Activated CD4-positive, alpha-beta memory T cell treated with anti-CD3 and anti-CD28 coated beads for 36 hours (primary cell): ENCODE measurements at places on chromosomes 4 and X. TPM values are rescaled to one million over a fixed set of nuclear protein-coding genes. Genes with fewer than 3 reads are reported as not detected.

GRCh38 chrX:129323115-129323514 is 200.2 kb downstream of the SMARCA1 start:
- no peaks in the 10 kb centered on the region for H3K36me3 ChIP-seq
- H3K27ac ChIP-seq, result no peak overlapping the region
- H3K4me1 ChIP-seq, result no peaks in the 10 kb centered on the region
- DNase-seq, result no peak

GRCh38 chr4:124907881-124908280 is 195.3 kb upstream of the ANKRD50 start:
- no peaks in the 10 kb centered on the region for H3K27me3 ChIP-seq
- DNase-seq, result no peak
- no peak overlapping the region for H3K27ac ChIP-seq
- H3K4me1 ChIP-seq, result no peaks in the 10 kb centered on the region
- no peak overlapping the region for H3K4me3 ChIP-seq
- H3K36me3 ChIP-seq, result no peaks in the 10 kb centered on the region

- H3K27me3 ChIP-seq, result no peaks in the 10 kb centered on the region
- H3K4me1 ChIP-seq, result peaks cover 31% of the 10 kb centered on the region
- H3K36me3 ChIP-seq, result peaks cover 58% of the 10 kb centered on the region
- DNase-seq, result no peak
- H3K27ac ChIP-seq, result peak overlapping the region; percentile 82
These were observed 64.7 kb downstream of the TMEM156 start for GRCh38 chr4:38967260-38968095.

SYN1 gene
- 0.83 TPM for total RNA-seq

DNA sequence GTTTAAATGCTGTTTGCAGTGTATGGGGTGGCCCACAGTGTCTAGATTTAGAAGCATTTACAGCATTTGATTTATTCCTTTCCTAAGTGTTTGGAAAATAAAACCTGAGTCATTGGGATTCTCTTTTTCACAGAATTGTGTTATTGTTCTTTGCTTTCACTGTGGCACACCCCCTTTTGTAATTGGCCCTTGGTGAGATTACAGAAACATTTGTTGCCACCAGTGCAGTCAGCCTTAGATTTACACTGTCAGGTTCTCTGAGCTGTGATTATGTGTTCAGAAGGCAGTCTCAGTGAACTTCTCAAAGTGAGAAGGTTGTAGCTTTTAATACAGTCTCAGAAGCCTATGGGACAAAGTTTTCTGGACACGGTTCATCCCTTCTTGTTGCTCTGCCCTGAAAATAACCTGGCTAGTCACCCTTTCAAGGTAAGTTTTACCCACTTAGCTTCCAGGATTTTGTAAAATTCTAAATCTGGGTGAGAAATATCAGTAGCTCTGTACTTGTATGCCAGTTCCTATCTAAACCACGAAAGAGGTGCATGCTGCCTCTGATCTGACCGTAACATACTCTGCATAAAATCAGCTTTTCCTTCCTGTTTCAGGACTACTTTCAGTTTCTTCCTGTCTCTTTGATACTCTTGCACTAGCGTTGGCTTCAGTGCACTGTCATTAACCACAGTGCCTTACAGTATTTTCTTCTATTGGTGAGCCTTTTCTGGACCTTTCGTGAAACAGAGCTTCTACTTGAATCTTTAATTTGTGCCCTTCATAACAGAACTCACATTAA is 12.6 kb downstream of the RUFY3 start:
- peak overlapping the region; percentile 60 for H3K4me3 ChIP-seq
- peaks cover 32% of the 10 kb centered on the region for H3K4me1 ChIP-seq
- peak; percentile 40 for DNase-seq
- no peaks in the 10 kb centered on the region for H3K27me3 ChIP-seq
- peak overlapping the region; percentile 72 for H3K27ac ChIP-seq

- H3K4me1 ChIP-seq, result peaks cover 18% of the 10 kb centered on the region
- H3K4me3 ChIP-seq, result no peak overlapping the region
- H3K27ac ChIP-seq, result no peak overlapping the region
- no peaks in the 10 kb centered on the region for H3K36me3 ChIP-seq
- no peak for DNase-seq
- H3K27me3 ChIP-seq, result peaks cover 2% of the 10 kb centered on the region
These were observed 40.4 kb upstream of the FAM9B start for GRCh38 chrX:9074326-9074725.

DNA sequence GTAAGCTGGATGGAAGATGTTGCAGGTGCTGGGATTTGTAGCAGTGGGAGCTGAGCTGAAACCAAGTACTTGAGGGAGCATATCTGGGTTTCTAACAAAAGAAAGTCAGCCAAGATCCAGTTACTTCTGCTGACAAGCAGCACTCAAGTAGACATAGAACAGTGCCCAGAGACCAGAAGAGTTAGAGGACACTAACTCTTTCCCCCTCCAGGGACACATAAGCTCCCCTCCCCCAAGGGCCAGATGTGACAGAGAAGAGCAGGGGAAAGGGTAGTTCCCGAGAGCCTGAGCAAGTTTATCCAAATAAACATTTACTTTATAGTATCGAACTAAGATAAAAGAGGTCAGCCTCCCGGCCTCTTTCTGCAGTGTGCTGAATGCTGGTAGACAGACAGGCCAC is 12.2 kb downstream of the TRPC3 start:
- no peak for DNase-seq
- H3K27me3 ChIP-seq, result peaks cover 22% of the 10 kb centered on the region
- no peaks in the 10 kb centered on the region for H3K36me3 ChIP-seq
- H3K27ac ChIP-seq, result no peak overlapping the region
- peaks cover 13% of the 10 kb centered on the region for H3K4me1 ChIP-seq

GRCh38 chrX:24396236-24396930 is 35.9 kb downstream of the SUPT20HL1 start:
- DNase-seq, result no peak
- H3K27me3 ChIP-seq, result peaks cover 2% of the 10 kb centered on the region
- no peaks in the 10 kb centered on the region for H3K4me1 ChIP-seq
- H3K36me3 ChIP-seq, result no peaks in the 10 kb centered on the region
- no peak overlapping the region for H3K27ac ChIP-seq

CXorf49 gene
- not detected for total RNA-seq

DNA sequence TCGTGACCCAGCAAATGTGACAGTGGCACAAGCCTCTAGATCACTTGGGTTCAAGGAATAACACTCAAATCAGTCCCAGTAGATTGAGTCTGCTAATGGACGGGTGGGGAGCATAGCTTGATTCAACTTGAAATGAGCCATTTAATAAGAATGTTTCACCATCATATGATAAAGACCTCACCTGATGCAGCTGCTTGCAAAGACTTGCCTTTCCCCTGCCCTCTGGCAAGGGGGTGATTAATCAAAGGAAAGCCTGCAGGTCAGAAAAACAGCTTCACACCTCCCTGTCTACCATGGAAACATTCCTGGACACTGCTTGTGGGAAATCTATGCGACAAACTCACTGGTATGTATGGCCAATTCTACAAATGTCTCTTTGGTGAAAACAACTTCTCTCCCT is 54.5 kb downstream of the CD99L2 start:
- peaks cover 8% of the 10 kb centered on the region for H3K4me1 ChIP-seq
- H3K27ac ChIP-seq, result no peak overlapping the region
- H3K4me3 ChIP-seq, result no peak overlapping the region

GRCh38 chrX:151704041-151704663 is 8.9 kb downstream of the PRRG3 start:
- H3K27me3 ChIP-seq, result no peaks in the 10 kb centered on the region
- no peak for DNase-seq

CT55 gene
- total RNA-seq, result not detected

- no peak overlapping the region for H3K27ac ChIP-seq
- DNase-seq, result no peak
- no peaks in the 10 kb centered on the region for H3K36me3 ChIP-seq
- no peaks in the 10 kb centered on the region for H3K27me3 ChIP-seq
These were observed 129.2 kb downstream of the FHDC1 start for GRCh38 chr4:153065276-153065675.

- no peaks in the 10 kb centered on the region for H3K36me3 ChIP-seq
- H3K4me3 ChIP-seq, result no peak overlapping the region
- no peaks in the 10 kb centered on the region for H3K4me1 ChIP-seq
- DNase-seq, result no peak
- H3K27me3 ChIP-seq, result no peaks in the 10 kb centered on the region
- H3K27ac ChIP-seq, result no peak overlapping the region
These were observed 913.3 kb downstream of the PDHA2 start for GRCh38 chr4:96753216-96753615.

PLAC1 gene
- total RNA-seq, result not detected

DNA sequence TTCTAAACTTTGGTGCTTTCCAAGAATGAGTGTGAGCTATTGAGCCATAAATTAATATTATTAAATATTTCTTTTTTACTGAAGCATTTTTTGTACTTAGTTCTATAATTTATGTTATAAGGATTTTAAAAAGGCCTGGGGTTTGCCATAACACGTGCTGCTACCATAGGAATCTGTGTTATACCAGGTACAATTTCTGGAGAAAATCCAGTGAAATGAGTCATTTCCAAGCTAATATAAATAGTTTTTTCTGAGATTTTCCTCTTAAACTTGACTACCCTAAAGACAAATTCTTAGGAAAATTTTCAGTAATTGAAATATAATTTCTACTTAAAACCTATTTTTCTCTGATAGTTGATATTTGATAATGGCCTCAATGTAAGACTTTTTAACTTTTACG is 130.8 kb downstream of the TLL1 start:
- no peak overlapping the region for H3K4me3 ChIP-seq
- H3K27me3 ChIP-seq, result no peaks in the 10 kb centered on the region
- no peak overlapping the region for H3K27ac ChIP-seq
- DNase-seq, result no peak
- H3K4me1 ChIP-seq, result no peaks in the 10 kb centered on the region
- no peaks in the 10 kb centered on the region for H3K36me3 ChIP-seq

- no peak overlapping the region for H3K4me3 ChIP-seq
- no peak overlapping the region for H3K27ac ChIP-seq
These were observed 58.6 kb upstream of the ALB start for GRCh38 chr4:73345399-73345975.

CXCL11 gene
- total RNA-seq, result not detected

- H3K27ac ChIP-seq, result no peak overlapping the region
- DNase-seq, result no peak
- H3K27me3 ChIP-seq, result peaks cover 3% of the 10 kb centered on the region
- H3K36me3 ChIP-seq, result no peaks in the 10 kb centered on the region
- no peak overlapping the region for H3K4me3 ChIP-seq
- H3K4me1 ChIP-seq, result no peaks in the 10 kb centered on the region
These were observed 36.0 kb upstream of the COX7B2 start for GRCh38 chr4:46945062-46945461.

GAGE2A gene
- total RNA-seq, result not detected

- H3K27me3 ChIP-seq, result no peaks in the 10 kb centered on the region
- DNase-seq, result no peak
- no peak overlapping the region for H3K4me3 ChIP-seq
- no peaks in the 10 kb centered on the region for H3K4me1 ChIP-seq
These were observed 20.0 kb downstream of the HCCS start for GRCh38 chrX:11131146-11131545.

GRCh38 chr4:8262637-8263322 is 6.8 kb upstream of the HTRA3 start:
- no peak overlapping the region for H3K4me3 ChIP-seq
- no peaks in the 10 kb centered on the region for H3K36me3 ChIP-seq
- H3K27me3 ChIP-seq, result peaks cover 6% of the 10 kb centered on the region
- DNase-seq, result no peak

DNA sequence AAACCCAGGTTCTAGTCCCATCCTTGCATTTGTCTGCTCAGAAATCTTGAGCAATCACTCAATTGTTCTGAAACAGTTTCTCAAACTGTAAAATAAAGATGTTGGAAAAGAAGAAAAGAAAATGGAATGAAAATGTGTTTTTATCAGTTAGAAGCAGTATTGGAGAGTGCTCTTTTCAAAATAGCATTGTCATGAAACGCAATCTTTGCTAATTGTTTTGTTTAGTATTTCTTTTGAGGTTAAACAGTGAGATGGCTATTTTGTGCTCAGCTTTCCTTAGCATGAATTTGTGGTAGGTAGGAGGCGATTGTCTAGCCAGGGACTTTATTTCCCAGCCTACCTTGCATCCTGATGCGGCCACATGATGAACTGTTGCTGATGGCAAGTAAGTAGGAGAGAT is 10.6 kb upstream of the HPF1 start:
- peaks cover 2% of the 10 kb centered on the region for H3K27me3 ChIP-seq
- H3K27ac ChIP-seq, result no peak overlapping the region
- H3K4me3 ChIP-seq, result no peak overlapping the region

GRCh38 chrX:139932901-139933796 is at the start of gene ATP11C:
ATP11C (minus strand) TSS chrX:139933053; CDS start chrX:139932042, 1,011 bp downstream.
- peak; percentile 88 for DNase-seq
- peaks cover 16% of the 10 kb centered on the region for H3K4me1 ChIP-seq
- H3K4me3 ChIP-seq, result peak within 1 kb of the TSS; percentile 79
- no peaks in the 10 kb centered on the region for H3K36me3 ChIP-seq
- no peaks in the 10 kb centered on the region for H3K27me3 ChIP-seq

- H3K4me1 ChIP-seq, result no peaks in the 10 kb centered on the region
- H3K4me3 ChIP-seq, result no peak overlapping the region
- no peaks in the 10 kb centered on the region for H3K27me3 ChIP-seq
These were observed 14.5 kb upstream of the TXLNG start for GRCh38 chrX:16771483-16772398.

GRCh38 chr4:107733431-107733925 is 13.4 kb upstream of the PAPSS1 start:
- no peaks in the 10 kb centered on the region for H3K36me3 ChIP-seq
- no peaks in the 10 kb centered on the region for H3K4me1 ChIP-seq
- H3K4me3 ChIP-seq, result no peak overlapping the region
- H3K27ac ChIP-seq, result no peak overlapping the region
- no peak for DNase-seq

DNA sequence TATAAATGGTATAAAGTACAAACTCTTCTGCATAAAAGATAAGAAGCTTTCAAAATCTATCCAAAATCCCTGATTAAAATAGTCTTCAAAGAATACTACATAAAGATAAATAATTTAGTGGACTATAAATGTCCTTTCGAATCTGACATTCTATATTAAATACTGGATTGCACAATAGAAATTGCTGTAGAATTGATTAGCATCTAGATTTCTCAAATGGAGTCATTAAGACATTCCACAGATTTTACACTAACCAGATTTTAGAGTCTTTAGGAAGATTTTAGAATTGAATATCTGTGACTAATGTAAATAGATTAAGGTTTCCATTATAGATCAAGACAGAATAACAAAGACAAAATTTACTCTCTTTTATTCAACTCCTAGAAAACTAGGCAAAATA is 663.9 kb downstream of the STPG2 start:
- no peaks in the 10 kb centered on the region for H3K4me1 ChIP-seq
- no peak overlapping the region for H3K27ac ChIP-seq
- no peak overlapping the region for H3K4me3 ChIP-seq
- no peaks in the 10 kb centered on the region for H3K36me3 ChIP-seq

DNA sequence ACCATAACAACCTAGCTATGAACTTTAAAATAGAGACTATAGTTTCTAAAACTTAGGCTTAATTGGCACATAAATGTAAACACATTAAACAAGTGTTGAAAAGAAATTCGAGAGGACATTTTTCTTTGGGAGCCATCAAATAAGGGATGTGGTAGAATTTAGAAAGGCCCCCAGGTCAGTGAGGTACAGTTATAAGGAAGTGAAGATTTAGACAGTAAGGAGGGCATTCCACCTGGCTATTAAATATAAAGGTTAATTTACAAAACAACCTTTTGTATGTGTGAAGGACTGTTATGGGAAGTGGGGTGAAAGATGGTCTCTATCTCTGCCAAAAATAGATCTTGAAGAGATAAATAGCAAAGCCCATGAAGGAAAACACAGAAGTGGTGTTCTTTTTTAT is 83.9 kb downstream of the AFF1 start:
- H3K27me3 ChIP-seq, result no peaks in the 10 kb centered on the region
- peaks cover 68% of the 10 kb centered on the region for H3K4me1 ChIP-seq
- H3K27ac ChIP-seq, result no peak overlapping the region
- H3K4me3 ChIP-seq, result no peak overlapping the region
- no peak for DNase-seq

- H3K4me3 ChIP-seq, result no peak overlapping the region
- H3K4me1 ChIP-seq, result peaks cover 19% of the 10 kb centered on the region
- peaks cover 13% of the 10 kb centered on the region for H3K36me3 ChIP-seq
- H3K27ac ChIP-seq, result no peak overlapping the region
- no peak for DNase-seq
These were observed 155.5 kb downstream of the INPP4B start for GRCh38 chr4:142690406-142691163.
